Activated CD8-positive, alpha-beta memory T cell treated with anti-CD3 and anti-CD28 coated beads for 24 hours (primary cell): ENCODE measurements at places on chromosomes 3 and 15.

- DNase-seq = no peak
Observed at GRCh38 chr3:122947196-122947595, 80.4 kb downstream of the SEMA5B start.

GRCh38 chr3:53109891-53110771, 20.1 kb downstream of the RFT1 start:
- no peak for DNase-seq

DNA sequence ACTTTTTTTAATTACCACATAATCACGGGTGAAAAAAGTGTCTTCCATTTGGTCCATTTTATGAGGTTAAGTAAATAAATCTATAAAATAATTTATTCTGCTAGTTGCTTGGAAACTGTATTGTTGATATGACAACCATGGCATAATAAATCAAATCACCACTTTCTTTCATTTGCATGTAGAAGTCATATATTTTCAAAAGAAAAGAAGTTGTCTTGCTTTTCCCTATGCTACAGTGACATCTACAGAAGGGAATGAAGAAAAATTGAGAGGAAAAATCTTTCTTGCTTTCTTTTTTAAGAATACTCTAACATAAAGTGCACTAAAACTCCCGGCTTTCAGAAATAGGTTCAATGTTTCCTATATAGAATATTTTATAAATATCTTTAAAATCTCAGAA, 228.5 kb downstream of the ZBBX start:
- DNase-seq = no peak

DNA sequence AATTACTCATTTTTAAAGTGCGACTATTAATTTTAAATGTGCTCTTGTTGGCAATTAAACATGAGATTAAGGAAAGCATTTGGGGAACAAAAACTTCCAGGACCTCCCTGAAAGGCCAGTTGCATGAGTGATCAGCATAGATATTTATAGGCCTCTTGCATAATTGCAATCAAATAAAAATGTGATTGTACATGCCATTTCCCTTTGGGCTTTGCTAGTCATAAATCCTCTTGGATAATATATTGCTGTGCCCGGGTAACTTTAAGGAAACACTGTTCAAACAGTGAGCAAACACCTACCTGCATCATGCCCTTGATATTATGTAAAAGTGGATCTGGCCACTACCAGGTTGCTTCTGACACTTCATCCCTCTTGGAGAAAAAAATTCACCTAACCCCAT, 239.1 kb downstream of the MCTP2 start:
- DNase-seq = no peak

- DNase-seq = no peak
Observed at GRCh38 chr15:61225614-61226013, 3.5 kb downstream of the RORA start.
